RWPE2 (cell line): ENCODE measurements at places on chromosomes 7 and 10.

GRCh38 chr10:6146013-6146785, 56.5 kb upstream of the PFKFB3 start:
- H3K27ac ChIP-seq = no peak overlapping the region
- peaks cover 4% of the 10 kb centered on the region for H3K4me1 ChIP-seq

GRCh38 chr10:65342245-65342644, 1583.6 kb upstream of the LRRTM3 start:
- H3K36me3 ChIP-seq = no peaks in the 10 kb centered on the region
- no peaks in the 10 kb centered on the region for H3K4me1 ChIP-seq
- H3K4me3 ChIP-seq = no peak overlapping the region

DNA sequence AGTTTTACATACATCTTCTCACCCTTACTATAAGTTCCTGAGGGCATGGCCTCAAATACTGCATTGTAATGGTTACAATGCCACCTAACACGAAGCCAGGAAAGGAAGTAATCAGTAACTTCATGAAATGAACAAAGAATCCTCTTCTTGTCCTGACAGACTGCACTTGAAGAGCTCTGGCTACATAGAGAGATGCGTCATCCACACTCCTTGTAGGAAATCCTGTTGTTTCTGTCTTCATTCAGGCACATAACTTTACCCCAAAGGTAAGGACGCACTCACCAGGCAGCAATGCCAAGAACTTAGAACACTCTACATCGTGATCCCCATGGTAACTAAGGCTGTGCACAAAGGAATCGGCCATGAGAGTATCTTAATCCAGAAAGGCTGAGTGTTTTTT, 80.3 kb upstream of the ARID5B start:
- no peaks in the 10 kb centered on the region for H3K27me3 ChIP-seq
- DNase-seq = no peak
- no peak overlapping the region for H3K4me3 ChIP-seq
- H3K27ac ChIP-seq = no peak overlapping the region

- H3K36me3 ChIP-seq = no peaks in the 10 kb centered on the region
- H3K4me1 ChIP-seq = peaks cover 29% of the 10 kb centered on the region
- H3K27me3 ChIP-seq = peaks cover 70% of the 10 kb centered on the region
Observed at GRCh38 chr7:101170617-101171441, 5.5 kb upstream of the VGF start.

DNA sequence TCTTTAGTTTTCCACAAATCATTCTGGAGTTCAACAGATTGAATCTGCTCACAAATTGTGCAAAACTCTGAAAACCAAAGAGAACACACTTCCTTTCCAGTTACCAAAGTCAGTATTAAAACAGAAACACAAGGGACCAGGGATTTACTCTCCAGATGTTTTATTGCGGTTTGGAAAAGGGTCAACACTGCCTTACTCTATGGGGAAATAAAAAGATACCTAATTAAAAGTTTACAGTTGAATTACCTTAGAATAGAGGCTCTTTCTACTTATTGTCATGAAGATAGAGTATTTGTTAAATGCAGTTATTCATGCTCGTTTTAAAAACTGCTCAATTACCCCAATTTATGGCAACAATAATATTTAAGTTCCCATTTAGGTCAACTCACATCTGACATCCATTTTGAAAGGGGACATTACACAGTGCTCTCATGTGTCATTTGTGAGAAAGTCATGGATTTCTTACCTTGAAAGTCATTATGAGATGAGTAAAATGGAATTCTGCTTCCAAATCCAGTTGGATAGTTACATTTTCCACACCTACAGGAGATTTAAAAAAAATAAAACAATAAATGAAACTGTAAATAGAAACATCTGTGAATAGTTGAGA, 8.4 kb downstream of the LAMB1 start:
- no peaks in the 10 kb centered on the region for H3K27me3 ChIP-seq
- no peak for DNase-seq
- H3K27ac ChIP-seq = peak overlapping the region; percentile 99
- H3K4me3 ChIP-seq = no peak overlapping the region

DNA sequence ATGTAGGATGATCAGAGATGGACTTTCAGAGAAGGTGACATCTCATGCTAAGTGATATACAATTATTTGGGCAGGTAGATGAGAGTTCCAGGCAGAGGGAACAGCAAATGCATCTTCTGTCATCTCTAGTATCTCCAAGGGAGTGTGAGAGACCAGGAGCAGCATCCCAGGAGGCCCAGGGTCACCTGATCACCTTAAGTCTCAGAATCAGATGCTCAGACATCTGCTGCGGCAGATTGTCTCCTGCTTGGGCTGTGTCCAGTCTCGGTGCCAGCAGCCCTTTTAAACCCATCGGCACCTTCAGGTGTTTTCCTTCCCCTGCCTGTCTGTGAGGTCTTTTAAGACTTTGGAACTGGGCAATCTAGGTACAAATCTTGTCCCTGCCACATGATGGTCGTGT, 690.6 kb downstream of the LRMDA start:
- no peak for DNase-seq
- no peaks in the 10 kb centered on the region for H3K27me3 ChIP-seq
- H3K4me1 ChIP-seq = no peaks in the 10 kb centered on the region
- no peak overlapping the region for H3K27ac ChIP-seq
- no peaks in the 10 kb centered on the region for H3K36me3 ChIP-seq
- no peak overlapping the region for H3K4me3 ChIP-seq

GRCh38 chr7:135147341-135147898, 452 bp upstream of the TMEM140 start:
- no peaks in the 10 kb centered on the region for H3K27me3 ChIP-seq
- DNase-seq = no peak
- H3K27ac ChIP-seq = no peak overlapping the region
- no peaks in the 10 kb centered on the region for H3K4me1 ChIP-seq

GRCh38 chr7:134720091-134720935, 59.1 kb upstream of the CALD1 start:
- no peak for DNase-seq
- no peaks in the 10 kb centered on the region for H3K27me3 ChIP-seq
- H3K36me3 ChIP-seq = no peaks in the 10 kb centered on the region
- H3K4me1 ChIP-seq = no peaks in the 10 kb centered on the region
- H3K27ac ChIP-seq = no peak overlapping the region

GRCh38 chr10:60732807-60733516, 45.3 kb upstream of the CDK1 start:
- DNase-seq = peak; percentile 72
- peak overlapping the region; percentile 81 for H3K4me3 ChIP-seq
- H3K36me3 ChIP-seq = no peaks in the 10 kb centered on the region
- no peaks in the 10 kb centered on the region for H3K4me1 ChIP-seq
- no peaks in the 10 kb centered on the region for H3K27me3 ChIP-seq

DNA sequence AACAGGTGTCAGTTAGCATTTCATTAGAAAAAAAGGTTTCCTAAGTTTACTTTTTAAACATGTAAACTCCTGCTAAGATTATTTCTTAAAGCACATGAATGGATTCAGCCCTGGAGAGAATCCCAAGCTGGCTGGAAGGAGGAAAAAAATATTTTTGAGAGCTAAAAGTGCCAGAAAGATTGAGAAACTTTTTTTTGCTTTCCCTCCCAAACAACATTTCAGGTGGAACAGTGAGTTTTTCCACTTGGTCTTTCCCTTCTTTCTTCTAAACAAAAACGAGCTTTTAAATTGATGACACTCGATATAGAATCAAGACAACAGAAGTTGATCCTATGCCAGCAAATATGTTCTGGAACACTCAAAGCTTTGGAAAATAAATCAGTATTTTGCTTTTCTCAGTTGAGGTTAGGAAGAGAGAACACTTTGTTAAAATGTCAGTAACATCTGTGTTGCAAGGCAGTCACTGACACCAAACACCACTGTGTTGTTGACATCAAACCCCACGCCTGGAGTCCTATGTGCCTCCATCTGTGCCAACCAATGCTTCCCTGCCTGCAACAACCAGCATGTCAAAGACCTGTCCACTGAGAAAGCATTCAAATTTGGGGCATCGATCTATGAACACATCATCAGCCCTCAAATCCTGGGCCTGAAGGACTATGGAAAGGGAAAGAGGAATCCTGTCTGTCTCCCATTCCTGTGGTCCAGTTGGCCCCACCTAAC, 22.9 kb upstream of the INSIG1 start:
- H3K27ac ChIP-seq = no peak overlapping the region
- H3K36me3 ChIP-seq = no peaks in the 10 kb centered on the region

- H3K27ac ChIP-seq = no peak overlapping the region
- H3K4me3 ChIP-seq = no peak overlapping the region
- no peak for DNase-seq
- H3K4me1 ChIP-seq = no peaks in the 10 kb centered on the region
- no peaks in the 10 kb centered on the region for H3K27me3 ChIP-seq
Observed at GRCh38 chr7:81478664-81479063, 291.2 kb downstream of the HGF start.

DNA sequence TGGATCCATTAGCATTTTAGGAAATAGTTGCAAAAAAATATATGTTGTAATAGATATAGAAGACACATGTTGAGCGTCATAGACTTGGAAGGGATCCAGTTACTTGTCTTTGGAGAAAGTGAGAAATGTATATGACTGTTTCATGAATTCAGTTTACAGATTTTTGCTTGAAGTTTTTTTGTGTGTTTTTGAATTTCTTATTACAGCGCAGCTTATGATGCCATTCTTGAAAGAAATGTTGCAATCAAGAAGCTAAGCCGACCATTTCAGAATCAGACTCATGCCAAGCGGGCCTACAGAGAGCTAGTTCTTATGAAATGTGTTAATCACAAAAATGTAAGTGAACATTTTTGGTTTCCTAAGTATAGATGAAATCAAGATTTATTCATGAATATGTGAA, 98.2 kb downstream of the MAPK8 start:
- H3K27ac ChIP-seq = no peak overlapping the region
- H3K36me3 ChIP-seq = peaks cover 7% of the 10 kb centered on the region; the same call in 1 of the 2 replicates
- no peaks in the 10 kb centered on the region for H3K27me3 ChIP-seq
- H3K4me1 ChIP-seq = peaks cover 17% of the 10 kb centered on the region
- no peak overlapping the region for H3K4me3 ChIP-seq

DNA sequence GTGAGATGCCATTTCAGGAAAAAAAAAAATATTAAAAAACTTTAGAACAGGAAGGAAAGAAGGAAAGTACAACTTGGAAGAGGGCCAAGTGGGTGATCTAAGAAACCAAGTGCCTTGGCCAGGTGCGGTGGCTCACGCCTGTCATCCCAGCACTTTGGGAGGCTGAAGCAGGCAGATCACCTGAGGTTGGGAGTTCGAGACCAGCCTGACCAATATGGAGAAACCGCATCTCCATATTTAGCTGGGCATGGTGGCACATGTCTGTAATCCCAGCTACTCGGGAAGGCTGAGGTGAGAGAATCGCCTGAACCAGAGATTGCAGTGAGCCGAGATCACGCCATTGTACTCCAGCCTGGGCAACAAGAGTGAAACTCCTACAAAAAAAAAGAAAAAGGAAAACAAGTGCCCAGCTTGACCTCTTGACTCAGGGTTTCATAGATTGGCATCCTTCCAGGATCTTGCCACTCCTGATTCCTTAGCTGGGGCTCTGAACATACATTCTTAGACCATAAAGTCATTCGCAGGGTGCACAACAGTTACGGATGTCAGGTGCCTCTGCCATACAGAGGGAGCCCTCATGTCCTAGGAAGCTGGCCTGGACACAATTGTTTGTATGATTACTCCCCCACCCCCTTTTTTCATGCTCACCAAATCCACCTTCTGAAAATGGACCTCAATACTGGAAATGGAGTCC, 2.1 kb upstream of the GUSB start:
- peak; percentile 36 for DNase-seq
- H3K4me3 ChIP-seq = no peak overlapping the region
- peak overlapping the region; percentile 44 for H3K27ac ChIP-seq

GRCh38 chr7:11758627-11759111, 73.3 kb downstream of the THSD7A start:
- H3K36me3 ChIP-seq = no peaks in the 10 kb centered on the region
- H3K4me3 ChIP-seq = no peak overlapping the region
- H3K27ac ChIP-seq = no peak overlapping the region
- DNase-seq = no peak
- no peaks in the 10 kb centered on the region for H3K27me3 ChIP-seq

DNA sequence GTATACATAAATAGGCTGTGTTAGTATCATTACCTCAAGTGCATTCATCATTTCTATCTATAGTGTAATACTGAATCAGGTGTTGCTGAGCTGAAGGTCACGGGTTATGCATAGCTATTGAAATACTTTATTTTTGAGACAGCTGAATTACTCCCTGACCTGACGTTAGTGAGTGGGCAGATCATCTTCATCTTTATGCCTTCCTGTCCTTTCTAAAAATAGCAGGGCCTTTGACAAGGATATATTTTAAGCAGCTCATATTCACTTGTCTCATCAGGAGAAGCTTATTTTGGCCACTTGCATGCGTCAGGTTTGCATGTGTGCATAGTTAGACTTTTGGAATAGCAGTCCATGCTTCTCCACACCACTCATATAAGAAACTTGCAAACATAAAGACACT, 63.6 kb upstream of the DKK1 start:
- no peak overlapping the region for H3K27ac ChIP-seq
- peaks cover 15% of the 10 kb centered on the region for H3K4me1 ChIP-seq
- DNase-seq = no peak
- H3K4me3 ChIP-seq = no peak overlapping the region

- H3K4me3 ChIP-seq = no peak overlapping the region
- H3K27me3 ChIP-seq = no peaks in the 10 kb centered on the region
- peaks cover 26% of the 10 kb centered on the region for H3K4me1 ChIP-seq
Observed at GRCh38 chr7:94632338-94633013, 23.5 kb downstream of the SGCE start.

- H3K36me3 ChIP-seq = no peaks in the 10 kb centered on the region
- H3K4me1 ChIP-seq = no peaks in the 10 kb centered on the region
- H3K27ac ChIP-seq = no peak overlapping the region
- no peak for DNase-seq
Observed at GRCh38 chr7:70571961-70572360, 560.0 kb upstream of the GALNT17 start.

GRCh38 chr10:69684020-69684980, 54.3 kb downstream of the FAM241B start:
- no peaks in the 10 kb centered on the region for H3K27me3 ChIP-seq
- no peaks in the 10 kb centered on the region for H3K36me3 ChIP-seq
- no peak for DNase-seq
- H3K27ac ChIP-seq = no peak overlapping the region

- no peak overlapping the region for H3K4me3 ChIP-seq
- H3K4me1 ChIP-seq = peaks cover 14% of the 10 kb centered on the region
- DNase-seq = no peak
- H3K27me3 ChIP-seq = no peaks in the 10 kb centered on the region
- peak overlapping the region; percentile 28 for H3K27ac ChIP-seq
- no peaks in the 10 kb centered on the region for H3K36me3 ChIP-seq
Observed at GRCh38 chr7:151025924-151026671, 1.8 kb upstream of the ATG9B start.

DNA sequence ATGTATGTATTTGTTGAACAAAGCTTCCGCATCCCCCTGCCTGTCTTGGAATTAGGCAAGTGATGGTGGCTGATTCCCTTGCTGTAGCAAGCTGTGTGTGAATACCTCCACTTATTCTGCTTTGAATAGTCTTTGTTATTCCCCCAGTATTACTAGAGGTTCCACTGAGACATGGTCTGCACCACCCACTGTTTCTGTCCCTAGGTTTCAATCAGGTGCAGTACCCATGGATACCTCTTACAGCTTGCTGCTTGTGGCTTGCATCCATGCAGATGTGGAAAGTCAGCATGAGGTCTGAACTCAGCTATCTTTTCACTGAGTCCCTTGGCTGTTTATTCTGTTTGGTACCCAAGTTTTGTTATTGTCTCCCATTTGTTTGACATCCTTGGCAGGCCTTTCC, 447.4 kb downstream of the GRM8 start:
- DNase-seq = no peak
- H3K36me3 ChIP-seq = no peaks in the 10 kb centered on the region
- H3K4me3 ChIP-seq = no peak overlapping the region
- no peak overlapping the region for H3K27ac ChIP-seq
- H3K27me3 ChIP-seq = no peaks in the 10 kb centered on the region

- peaks cover 98% of the 10 kb centered on the region for H3K36me3 ChIP-seq
- no peak overlapping the region for H3K4me3 ChIP-seq
- H3K4me1 ChIP-seq = peaks cover 33% of the 10 kb centered on the region
- no peak for DNase-seq
Observed at GRCh38 chr7:43630482-43630881, 47.6 kb downstream of the STK17A start.
